Right renal pelvis (tissue), 4 donors: ENCODE measurements at places on chromosomes 2 and 18. TPM values are rescaled to one million over a fixed set of nuclear protein-coding genes. Genes with fewer than 3 reads are reported as not detected.

STRADB gene
- 99.2 TPM for polyA plus RNA-seq

- DNase-seq = no peak
Observed at GRCh38 chr2:163528640-163529217, 207.1 kb downstream of the FIGN start.

- no peak for DNase-seq
Observed at GRCh38 chr18:52536039-52536438, 196.0 kb downstream of the DCC start.

GTF2A1L gene
- 0.47 TPM for polyA plus RNA-seq

- no peak for DNase-seq
Observed at GRCh38 chr2:23322567-23323197, 62.3 kb upstream of the KLHL29 start.

DNA sequence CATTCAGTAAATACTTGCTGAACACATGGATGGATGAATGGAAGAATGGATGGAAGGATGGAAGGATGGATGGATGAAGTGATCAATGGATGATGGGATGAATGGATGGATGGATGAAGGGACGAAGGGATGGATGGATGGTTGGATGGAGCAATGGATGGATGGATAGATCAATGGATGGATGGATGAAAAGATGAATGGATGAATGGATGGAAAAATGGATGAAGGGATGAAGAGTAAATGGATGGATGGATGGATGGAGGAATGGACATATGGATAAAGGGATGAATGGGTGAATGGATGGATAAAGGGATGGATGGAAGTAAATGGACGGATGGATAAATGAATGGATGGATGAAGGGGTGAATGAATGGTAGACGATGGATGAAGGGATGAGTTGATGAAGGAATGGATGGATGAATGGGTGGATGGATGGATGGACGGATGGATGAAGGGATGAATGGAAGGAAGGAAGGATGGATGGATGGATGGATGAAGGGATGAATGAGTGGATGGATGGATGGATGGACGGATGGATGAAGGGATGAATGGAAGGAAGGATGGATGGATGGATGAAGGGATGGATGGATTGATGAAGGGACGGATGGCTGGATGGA, 13.9 kb upstream of the ID2 start:
- DNase-seq = no peak

TGFA gene
- polyA plus RNA-seq = 18.9 TPM

GRCh38 chr18:74412116-74412880, 44.8 kb downstream of the DIPK1C start:
- no peak for DNase-seq

LOXHD1 gene
- 0.37 TPM for polyA plus RNA-seq

TWIST2 gene
- polyA plus RNA-seq = 8.5 TPM

DNA sequence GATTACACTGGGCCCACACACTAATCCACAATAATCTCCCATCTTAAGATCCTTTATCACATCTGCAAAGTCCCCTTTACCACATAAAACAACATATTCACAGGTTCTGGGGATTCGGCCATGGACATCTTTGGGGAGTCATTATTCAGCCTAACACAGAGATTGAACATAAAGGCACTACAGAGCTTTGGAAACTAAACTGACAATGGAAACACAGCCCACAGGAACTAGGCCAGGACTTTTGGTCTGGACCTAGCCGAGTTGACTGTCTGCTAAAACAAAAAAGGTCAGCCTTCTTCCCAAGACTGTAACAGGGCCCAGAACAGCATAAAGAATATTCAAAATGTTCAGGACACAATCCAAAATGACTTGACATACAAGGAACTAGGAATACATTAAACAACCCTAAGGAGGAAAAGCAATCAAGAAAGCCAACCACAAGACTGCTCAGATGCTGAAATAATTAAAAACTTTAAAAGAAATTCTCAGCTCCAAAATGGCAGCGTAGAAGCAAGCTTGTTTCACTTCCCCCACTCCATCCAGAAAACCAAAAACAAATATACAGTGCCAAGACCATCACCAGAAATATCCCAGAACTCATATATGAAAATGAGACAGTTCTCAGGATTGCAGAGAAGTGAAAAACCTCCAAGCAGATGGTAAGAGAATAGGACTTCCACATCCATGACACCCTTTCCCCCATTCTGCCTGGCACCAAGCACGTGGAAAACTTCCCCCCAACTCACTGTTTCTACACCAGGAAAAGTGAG, 207.8 kb downstream of the ATAD2B start:
- DNase-seq = no peak

DNA sequence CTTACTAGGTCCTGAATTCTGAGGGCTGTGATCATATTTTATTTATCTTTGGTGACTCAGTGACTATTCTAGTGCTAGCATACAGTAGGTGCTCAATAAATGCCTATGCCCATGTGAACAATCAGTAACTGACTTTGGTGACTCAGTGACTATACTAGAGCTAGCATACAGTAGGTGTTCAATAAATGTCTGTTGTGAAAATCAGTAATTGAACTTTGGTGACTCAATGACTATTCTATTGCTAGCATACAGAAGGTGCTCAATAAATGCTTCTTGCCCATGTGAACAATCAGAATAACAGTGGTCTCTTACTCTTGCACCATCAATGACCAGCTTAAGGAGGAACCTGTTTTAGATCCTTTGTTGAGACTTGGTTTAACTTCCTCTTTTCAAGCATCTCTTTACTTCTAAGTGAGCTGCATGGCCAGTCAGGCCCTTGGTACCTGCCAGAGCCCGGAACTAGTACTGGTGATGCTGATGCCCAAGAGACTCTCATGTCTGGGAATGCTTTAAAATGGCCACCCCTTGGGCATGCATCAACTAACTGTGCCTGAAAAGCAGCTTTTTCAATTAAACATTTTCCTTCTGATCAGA, 214.9 kb upstream of the SPRED2 start:
- no peak for DNase-seq

GRCh38 chr18:28175930-28176697, 816 bp downstream of the CDH2 start:
- no peak for DNase-seq

- DNase-seq = no peak
Observed at GRCh38 chr18:41687138-41687537, 267.9 kb upstream of the PIK3C3 start.

TP53I3 gene
- 48.1 TPM for polyA plus RNA-seq

GRCh38 chr2:230846360-230846759, 18.4 kb upstream of the ITM2C start:
- no peak for DNase-seq

DNA sequence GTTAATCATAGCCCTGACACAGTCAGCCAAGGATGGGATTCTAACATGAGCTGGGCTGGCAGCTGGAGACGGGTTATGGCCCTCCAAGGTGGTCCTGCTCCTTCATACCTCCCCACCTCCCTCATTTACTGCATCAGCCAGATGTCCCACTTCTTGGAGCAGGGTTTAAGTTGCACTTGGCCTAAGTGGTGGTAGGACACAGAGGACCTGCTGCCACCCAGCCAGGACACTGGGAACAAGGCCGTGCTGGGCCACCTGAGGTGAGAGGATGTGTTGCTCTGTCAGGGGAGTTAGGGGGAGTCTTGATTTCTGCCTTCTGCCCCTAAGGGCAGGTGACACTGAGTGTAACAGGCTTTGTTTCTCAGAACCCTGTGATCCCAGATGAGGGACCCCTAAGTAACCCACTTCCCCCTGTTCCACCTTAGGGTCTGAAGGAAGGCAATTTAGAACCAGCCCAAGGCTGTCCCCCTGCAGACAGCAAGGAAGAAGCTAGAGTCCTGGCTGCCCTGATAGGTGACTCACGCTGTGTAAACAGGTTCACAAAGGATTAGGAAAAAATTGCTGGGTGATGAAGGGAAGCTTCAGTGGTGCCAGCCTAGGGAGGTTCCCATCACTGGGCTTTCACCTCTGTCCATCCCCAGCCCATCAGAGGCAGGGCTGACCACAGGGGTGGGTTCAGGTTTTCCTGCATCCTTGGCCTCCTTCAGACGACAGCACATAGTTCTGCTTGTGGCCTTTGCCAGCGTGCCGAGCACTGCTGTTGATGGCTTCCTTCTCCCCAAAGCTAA, 114.3 kb upstream of the MCFD2 start:
- no peak for DNase-seq

DNA sequence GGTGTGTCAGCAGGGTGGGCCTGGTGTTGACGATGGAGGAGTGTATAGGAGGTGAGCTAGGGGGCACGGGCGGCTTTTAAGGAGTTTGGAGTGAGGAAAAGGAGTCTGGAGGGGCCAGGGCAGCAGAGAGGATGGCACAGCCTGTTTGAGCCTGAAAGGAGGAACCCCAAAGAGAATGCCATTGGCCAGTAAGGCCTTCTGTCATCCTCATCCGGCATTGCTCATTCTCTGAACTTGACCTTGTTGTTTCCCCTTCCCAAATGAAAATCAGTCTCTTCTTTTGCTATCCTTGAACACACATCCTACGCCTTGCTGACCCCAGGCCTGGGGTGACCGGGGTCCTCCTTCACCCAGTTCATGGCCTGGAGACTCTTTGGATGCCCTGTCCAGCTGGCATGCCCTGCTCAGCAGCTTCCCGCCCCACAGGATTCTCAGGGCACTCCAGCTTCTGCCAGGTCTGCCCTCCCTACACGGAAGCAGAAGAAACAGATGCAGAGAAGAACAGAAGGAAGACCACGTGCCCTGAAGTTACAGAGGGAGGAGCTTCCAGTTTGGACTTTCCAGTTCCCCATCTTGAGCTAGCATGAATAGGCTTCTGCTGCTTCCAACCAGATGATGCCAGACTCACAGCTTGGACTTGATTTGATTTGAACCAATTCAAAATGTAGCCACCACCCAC, 20.5 kb upstream of the KIF3C start:
- no peak for DNase-seq

GRCh38 chr18:32724071-32724749, 48.6 kb downstream of the KLHL14 start:
- DNase-seq = no peak

NDC80 gene
- 25.2 TPM for polyA plus RNA-seq

- DNase-seq = no peak
Observed at GRCh38 chr2:11097854-11098387, 57.3 kb upstream of the SLC66A3 start.

DNA sequence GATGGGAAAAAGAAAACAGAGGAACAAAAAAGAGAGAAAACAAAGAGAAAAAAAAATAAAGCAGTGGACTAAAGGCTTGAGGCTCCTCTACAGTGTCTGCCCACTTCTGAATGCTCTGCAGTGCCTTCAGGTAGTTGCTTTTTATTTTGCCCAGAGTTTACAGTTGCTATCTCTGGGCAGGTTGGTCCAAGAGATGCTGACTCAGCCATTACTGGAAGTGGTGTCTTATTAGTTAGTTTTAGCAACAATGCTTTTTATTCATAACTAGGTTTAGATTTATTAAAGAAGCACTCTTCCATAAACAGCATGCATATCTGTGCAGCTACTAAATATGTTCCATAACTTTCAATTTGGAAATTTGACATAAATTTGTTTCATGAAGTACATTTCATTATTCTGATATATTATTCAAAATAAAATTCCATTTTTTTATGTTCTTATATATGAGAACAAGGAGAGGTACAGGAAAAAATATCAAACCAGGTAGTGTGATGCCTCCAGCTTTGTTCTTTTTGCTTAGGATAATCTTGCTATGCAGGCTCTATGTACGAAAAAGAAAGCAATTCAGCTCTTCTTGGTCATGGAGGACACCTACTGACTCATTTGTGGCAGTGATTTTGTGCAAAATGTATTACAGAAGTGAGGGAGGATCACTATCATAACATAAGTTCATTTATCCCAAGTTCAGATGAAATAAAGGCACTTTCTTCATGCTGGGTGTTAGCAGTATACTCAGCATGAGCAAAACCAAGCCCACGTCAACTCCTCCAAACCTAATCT, 69.5 kb downstream of the RPIA start:
- DNase-seq = no peak

GRCh38 chr18:37508207-37508606, 57.4 kb downstream of the CELF4 start:
- DNase-seq = no peak

TCF23 gene
- polyA plus RNA-seq = 0.46 TPM

DNA sequence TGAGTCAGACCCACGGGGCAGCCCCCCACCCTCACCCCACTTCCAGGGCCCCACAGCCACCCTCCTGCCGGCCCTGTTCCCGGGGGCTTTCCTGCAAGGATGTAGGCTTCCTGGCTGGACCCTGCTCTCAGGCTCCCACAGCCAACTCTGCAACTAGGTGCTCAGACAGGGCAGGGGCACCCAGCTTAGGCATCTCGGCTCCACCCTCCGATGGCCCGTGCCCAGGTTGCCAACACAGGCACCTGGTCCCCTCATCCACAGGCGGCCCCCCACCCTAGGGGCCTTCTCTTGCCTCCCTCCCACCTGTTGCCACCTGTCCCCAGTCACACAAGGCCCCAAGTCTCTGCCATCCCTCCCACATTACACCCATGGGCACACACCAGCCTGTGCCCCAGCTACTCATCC, 34.6 kb downstream of the HS6ST1 start:
- DNase-seq = no peak

DNA sequence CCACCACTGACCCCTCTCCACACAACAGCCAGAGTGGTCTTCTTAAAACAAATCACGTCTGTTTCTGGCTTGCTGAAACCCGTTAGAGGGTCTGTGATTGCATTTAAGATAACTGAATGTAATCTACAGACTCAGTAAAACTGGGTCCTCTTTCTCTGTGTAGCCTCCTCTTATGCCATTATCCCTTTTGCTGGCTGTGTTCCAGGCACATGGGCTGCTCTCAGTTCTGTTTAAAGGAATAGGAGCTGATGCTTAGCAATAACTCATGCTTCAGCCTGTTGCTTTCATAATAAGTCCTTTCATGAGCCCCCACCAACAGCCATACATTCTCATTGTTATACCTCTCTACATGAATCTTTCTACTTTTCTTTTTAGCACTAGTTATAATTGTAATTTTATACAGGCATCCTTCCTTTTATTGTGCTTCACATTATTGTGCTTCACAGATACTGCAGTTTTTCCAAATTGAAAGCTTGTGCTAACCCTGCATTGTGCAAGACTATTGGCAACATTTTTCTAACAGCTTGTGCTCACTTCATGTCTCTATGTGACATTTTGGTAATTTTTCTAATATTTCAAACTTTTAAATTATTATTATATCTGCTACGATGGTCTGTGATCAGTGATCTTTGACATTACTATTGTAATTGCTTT, 782.6 kb downstream of the MBD2 start:
- DNase-seq = no peak

DNA sequence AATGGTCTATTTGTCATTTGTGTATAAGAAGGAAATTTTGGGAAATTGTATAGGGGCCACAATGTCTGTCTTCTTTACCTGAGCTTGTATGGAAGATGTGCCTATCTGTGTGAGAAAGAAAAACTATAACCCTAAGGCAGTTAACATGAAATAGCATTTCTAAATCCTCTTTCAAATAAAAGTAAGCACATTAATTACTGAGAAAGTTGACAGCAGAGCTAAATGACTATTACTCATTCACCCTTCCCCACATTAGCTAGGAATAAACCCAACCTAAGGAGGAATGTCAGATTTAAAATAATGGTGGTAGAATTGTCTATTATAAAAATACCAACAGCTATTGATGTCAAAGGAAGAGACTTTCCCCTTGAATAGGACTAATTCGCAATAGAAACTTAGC, 56.2 kb downstream of the SLC38A11 start:
- no peak for DNase-seq

TRABD2A gene
- polyA plus RNA-seq = 0.30 TPM

- no peak for DNase-seq
Observed at GRCh38 chr18:40607542-40608148, 1347.4 kb upstream of the PIK3C3 start.
